Lung microvascular endothelial cell (primary cell): ENCODE measurements at places on chromosomes 5 and 9. TPM values are rescaled to one million over a fixed set of nuclear protein-coding genes. Genes with fewer than 3 reads are reported as not detected.
A peak's percentile ranks its signal among the peaks of the same experiment; 100 is the strongest.

DNA sequence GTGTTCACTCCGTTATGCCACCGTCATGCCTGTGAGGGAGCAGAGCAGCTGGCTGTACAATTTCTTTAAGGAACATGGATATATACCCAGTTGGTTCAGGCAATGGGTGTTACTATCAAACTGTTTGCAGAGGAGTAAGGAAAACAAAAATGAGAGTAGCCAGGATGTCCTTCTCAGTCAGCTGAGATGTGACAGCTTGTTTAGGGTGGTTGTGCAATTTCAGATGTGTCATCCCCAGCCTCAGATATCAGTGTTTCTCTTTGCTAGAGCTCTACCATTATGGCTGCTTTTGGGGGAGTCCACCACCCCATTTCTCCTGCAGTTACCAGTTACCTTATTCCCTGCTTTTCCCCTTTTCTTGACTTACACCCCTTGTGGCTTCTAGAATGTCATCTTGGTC, 135.2 kb upstream of the SLC24A2 start:
- DNase-seq: no peak

TAF11L10 gene
- total RNA-seq: not detected in 2 replicates

- DNase-seq: no peak
Observed at GRCh38 chr9:106326493-106326892, 536.5 kb upstream of the ZNF462 start.

- DNase-seq: no peak
Observed at GRCh38 chr9:86842573-86842972, 104.7 kb downstream of the GAS1 start.

GTF3C4 gene
- 9.4 and 9.9 TPM in 2 replicates for total RNA-seq

AJM1 gene
- 0.44 and 1.4 TPM in 2 replicates for total RNA-seq

GRCh38 chr5:138303372-138303771, 28.2 kb downstream of the CDC25C start:
- peak; percentile 70 for DNase-seq

GRCh38 chr5:151251001-151251551, 1.9 kb upstream of the GM2A start:
- DNase-seq: no peak

GRCh38 chr9:86676396-86676795, 270.9 kb downstream of the GAS1 start:
- no peak for DNase-seq

ENTREP1 gene
- 3.3 and 11.1 TPM in 2 replicates for total RNA-seq

- DNase-seq: no peak
Observed at GRCh38 chr5:116764941-116765340, 190.3 kb upstream of the SEMA6A start.

GRCh38 chr9:130927995-130928900, 10.8 kb downstream of the FIBCD1 start:
- DNase-seq: peak; percentile 48

SEMA5A gene
- under 0.01 and 0.44 TPM in 2 replicates for total RNA-seq

ARL14EPL gene
- total RNA-seq: under 0.01 TPM in 2 replicates

- DNase-seq: no peak
Observed at GRCh38 chr5:41921166-41921565, 3.9 kb upstream of the FBXO4 start.
